Aorta (tissue), 5 donors: ENCODE measurements at places on chromosomes 16 and 17. TPM values are rescaled to one million over a fixed set of nuclear protein-coding genes. Genes with fewer than 3 reads are reported as not detected.

The CHST6 gene
- total RNA-seq, result 6.0 TPM

The ZACN gene
- not detected for total RNA-seq

The BCAR1 gene
- 125 TPM for total RNA-seq

The TNRC6A gene
- total RNA-seq, result 98.3 TPM

- no peak for DNase-seq
These were observed 7.7 kb downstream of the PYCARD start for GRCh38 chr16:31194898-31195297.

DNA sequence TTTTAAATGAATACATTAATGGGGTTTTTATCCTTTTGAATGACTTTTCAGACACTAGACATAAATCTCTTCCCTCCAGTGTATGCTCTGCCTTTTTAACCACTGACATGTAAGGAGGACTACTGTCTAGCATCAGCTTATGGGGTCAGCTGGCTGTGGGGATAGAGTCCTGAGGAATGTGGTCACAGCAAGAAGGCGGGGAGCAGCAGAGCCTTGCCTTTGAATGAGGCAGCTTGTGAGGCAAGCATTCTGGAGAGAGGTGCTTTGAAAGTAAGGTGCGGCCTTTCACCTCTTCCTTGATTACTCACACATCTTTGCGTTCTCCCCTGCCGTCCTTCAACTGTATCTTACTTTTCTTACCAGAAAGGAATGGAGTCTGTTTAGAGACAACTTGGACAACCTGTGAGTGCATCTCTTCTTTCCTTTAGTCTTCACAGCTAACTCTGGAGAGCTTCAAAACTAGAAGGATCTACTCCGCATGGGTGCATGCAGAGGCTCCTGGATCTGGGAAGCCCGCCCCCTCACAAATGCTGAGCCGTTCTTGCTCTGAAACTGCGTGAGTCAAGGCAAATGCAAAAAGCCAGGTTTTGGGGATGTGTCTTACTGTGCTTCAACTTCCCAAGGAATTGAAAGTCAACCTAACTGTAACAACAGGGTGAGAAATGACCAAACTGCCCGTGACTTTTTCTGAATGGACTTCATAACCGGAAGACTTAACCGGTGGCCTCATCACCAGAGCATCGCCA, 49.9 kb downstream of the ADCY7 start:
- no peak for DNase-seq

GRCh38 chr17:75601057-75601987, 13.7 kb downstream of the MYO15B start:
- no peak for DNase-seq

DNA sequence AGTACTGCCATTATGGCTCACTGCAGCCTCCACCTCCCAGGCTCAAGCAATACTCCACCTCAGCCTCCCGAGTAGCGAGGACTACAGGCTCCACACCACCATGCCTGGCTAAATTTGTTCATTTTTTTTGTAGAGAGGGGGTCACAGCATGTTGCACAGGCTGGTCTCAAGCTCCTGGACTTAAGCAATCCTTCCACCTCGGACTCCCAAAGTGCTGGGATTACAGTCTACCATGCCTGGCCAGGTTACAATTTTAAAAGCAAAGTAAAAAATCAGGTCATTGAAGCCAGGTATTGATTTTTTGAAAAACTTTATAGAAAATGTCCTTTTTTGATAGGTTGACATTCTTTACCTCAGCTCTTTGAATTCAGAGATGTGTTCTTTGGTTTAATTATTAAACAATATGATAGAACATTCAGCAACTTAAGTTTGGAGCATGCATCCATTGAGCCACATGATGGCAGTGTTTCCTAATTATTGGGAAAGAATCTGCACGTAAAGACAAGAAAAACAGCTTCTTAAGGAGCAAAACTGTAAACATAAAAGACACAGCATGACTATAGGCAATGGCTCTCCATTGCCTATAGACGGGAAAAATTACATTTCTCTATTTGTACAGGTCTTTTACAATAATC, 1.7 kb upstream of the SLC16A11 start:
- DNase-seq, result no peak

DNA sequence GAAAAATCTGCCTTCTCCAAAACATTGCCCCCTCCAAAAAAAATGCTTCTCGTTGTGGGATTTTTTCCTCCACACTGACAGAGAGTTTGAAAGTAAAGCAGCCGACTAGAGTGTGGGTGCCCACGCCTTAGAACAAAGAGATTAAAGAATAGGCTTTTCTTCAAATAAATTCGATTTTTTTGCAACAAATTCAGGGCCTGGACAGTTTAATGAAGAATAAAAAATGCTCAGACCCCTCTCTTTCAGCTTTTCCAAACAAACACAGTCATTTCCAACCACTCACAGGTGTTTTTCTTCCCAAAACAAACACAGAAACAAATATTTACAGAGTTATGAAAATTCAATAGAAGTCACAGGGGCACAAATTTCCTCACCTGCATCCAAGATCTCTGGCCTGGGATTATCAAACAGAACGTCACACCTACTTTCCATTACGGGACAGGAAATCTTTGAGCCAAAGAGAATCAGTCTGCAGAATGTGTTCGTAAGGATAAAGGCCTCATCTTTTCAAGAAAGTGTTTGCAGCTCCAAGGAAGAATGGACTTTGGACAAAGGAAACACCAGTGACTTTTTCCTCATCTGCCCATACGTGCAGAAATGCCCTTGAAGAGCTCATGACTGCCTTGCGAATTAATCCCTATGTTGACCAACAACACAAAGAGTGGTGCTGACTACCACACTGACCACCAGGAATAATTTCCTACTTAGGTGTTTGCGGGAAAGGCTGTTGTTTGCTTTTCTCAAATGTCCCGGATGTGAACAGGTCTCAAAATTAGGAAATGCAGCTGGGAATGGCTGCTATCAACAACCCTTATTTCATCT, 31.3 kb upstream of the TOX3 start:
- DNase-seq, result no peak

DNA sequence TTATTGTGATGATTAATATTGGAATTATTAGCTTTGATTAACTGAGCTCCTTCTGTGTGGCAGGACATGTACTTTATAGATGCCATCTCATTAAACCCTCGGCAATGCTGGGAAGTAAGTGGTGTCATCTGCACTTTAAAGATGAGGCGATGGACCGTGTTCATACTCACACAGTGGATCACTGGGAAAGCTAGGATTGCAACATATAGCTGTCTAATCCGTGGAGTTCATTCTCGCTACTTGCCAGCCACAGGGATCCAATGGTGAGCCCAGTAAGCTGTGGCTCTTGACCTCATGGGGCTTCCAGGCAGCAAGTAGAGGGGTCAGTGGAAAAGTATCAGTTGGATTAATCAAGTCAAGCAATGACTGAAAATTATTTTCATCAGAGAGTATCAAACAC, 587.9 kb downstream of the CDH13 start:
- DNase-seq, result no peak

DNA sequence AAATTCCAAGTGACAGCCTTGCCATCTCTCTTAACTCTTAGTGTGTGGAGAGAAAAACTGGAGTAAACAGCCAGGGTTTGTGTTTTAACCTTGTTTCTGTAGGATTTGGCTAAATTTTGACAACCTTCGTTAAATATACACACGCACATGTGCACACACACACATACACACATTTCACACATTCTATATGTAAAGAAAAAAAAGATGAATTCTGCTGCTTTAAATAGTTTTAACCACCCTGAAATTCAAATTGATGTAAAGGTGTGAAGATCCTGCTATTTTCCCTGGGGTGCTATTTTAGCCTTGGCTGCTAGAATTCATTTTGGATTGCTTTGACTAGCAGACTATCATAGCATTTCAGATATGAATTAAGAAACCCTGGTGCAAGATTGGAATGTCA, 191.9 kb downstream of the FTO start:
- no peak for DNase-seq

- no peak for DNase-seq
These were observed 34.6 kb downstream of the CYTH1 start for GRCh38 chr17:78747488-78747887.
